ENCODE measurements at places on chromosomes 2 and 18.

GRCh38 chr2:211944572-211944971, 594.0 kb downstream of the ERBB4 start:
- no peak for DNase-seq

GRCh38 chr2:205188239-205189138, 493.8 kb upstream of the NRP2 start:
- no peak for DNase-seq

DNA sequence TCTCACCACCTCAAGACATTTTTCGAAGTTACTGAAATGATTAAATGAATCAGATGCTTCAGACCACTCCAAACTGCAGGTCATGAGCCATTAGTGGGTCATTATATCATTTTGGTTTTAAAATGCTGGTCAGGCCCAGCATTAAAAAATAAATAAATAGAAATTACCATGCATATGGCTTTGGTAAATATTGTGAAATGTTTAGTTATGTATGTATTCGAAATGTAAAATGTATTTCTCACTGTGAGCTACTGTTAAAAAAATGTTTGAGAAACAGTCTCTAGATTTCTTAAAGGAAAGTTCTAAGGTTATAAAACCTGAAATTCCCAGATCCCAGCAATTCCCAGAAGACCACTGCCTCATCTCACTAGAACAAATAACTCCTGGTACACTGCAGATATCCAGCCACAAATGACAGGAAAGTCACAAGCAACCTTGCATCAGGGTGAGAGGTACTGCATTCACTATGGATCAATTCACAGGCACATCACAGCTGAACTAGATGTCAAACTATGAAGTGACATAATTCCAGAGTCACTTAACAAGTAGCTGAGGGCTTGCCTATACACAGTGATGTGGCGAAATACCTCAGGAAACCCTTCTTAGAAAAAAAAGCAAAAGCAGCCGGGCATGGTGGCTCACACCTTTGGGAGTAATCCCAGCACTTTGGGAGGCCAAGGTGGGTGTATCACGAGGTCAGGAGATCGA, 46.6 kb downstream of the FAM228A start:
- no peak for DNase-seq

- DNase-seq = no peak
Observed at GRCh38 chr2:167398873-167399272, 510.6 kb downstream of the XIRP2 start.

Data from CMK (cell line).